ENCODE measurements at places on chromosomes 4 and X.

- no peak for DNase-seq
These were observed 115.2 kb upstream of the KIT start for GRCh38 chr4:54542540-54543041.

- DNase-seq: no peak
These were observed 658.5 kb downstream of the DACH2 start for GRCh38 chrX:86806786-86807185.

GRCh38 chrX:119655125-119655524 is 37.8 kb downstream of the SEPTIN6 start:
- DNase-seq: no peak

GRCh38 chrX:70508296-70508911 is 63.8 kb downstream of the DLG3 start:
- DNase-seq: peak; percentile 35

DNA sequence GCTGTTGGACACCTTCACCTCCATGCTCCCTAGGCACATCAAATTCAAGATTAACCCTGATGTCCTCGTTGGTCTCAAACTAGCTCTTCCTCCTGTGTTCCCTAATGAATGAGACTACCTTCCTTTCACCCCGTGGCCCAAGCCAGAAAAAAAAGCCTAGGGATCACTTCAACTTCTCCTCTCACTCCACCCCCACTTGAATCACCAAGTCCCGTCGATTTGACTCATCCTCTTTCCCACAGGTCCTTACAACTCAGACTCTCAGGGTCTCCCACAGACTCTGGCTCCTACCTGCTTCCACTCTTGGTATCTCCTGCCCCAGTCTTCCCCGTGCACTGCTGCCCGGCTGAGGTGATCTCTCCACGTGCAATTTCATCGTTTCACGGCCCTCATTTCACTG is 8.5 kb downstream of the SLC25A43 start:
- no peak for DNase-seq

GRCh38 chr4:48247142-48247877 is 22.3 kb downstream of the TEC start:
- DNase-seq: no peak

DNA sequence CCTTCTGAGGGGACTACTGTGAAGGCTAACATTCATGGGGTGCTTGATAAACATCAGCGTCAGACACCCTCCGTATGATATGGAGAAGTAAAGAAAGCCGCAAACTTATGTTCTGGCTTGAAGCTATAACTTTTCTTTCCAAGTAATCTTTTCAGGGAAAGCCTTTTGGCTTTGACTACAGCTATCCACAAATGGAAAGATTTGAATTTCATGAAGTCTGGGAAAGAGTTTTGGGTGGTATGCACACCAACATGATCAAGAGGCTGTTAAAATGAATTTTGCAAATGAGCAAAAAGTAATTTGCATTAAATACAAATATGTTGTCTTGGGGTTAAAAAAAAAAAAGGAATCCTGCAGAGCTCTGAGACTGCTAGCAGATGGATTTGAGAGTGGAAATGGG is 114.8 kb upstream of the LIMCH1 start:
- DNase-seq: no peak

GRCh38 chr4:71195924-71196323 is 142.9 kb upstream of the SLC4A4 start:
- no peak for DNase-seq

DNA sequence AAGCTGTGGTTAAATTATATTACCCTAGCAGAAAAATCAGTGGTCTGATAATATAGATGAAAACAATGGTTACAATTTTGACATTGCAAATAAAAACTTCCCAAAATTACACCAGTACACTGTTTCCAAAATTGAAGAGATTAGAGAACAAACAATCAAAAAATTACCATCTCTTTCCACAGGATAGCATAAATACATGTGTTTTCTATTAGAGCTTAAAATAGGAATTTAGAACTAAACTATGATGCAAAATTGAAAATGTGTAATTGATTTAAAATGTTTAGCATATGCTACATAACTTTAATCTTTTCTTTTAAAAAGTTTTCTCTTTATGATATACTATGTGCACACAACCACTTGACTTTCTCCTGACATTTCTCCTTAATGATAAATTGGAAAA is 6.7 kb downstream of the EDNRA start:
- DNase-seq: no peak

- DNase-seq: no peak
These were observed 78.2 kb upstream of the TMEM150C start for GRCh38 chr4:82639971-82640370.

GRCh38 chrX:47166126-47166525 is 21.1 kb downstream of the RBM10 start:
- DNase-seq: no peak

- no peak for DNase-seq
These were observed 1.8 kb downstream of the CPZ start for GRCh38 chr4:8594097-8595038.

DNA sequence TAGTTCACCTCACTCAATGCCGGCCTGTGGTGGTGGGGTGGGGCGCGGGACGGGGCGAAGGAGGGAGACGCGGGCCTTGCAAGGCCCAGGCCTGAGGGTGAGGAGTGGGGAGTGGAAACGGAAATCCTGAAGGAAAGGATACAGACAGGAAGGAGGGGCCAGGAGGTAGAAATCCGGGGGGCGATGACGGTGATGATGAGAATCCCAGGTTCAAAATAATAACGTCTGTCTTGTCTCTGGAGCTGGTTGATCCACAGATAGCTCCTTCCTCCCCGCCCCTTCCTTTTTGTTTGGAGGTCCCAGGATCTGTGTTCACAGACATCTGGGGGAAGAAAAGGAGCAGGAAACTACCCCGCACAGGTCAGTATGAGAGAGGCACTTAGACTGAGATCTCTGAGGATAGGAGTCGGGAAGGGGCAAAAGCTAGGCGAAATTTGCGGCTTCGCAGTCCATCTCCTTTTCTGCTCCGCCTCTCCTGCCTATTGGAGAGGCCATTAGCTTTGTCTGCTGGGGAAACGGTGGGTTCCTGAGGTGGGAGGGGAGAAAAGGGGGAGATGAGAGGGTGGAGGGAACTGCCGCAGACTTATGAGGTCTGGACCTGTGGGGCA is 746 bp downstream of the TCEAL7 start:
- no peak for DNase-seq

GRCh38 chrX:24148121-24148520 is 1.4 kb upstream of the ZFX start:
- DNase-seq: no peak

DNA sequence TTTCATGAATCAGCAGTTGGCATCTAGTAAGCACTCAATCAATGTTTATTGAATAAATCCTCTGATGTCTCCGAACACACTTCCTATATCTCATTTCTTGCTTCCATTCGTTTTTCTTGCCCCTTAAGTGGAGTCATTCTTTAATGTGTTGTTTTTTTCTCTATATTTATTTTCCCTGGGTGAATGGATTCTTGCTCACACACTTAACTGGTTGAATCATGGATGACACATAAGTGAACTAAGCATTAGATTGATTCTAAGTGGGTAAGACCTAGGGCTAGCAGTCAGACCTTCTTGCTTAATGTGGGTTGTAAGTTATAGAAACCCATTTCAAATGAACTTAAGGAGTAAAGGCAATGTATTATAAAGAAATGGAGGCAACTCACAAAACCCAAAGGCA is 111.1 kb downstream of the RTL3 start:
- DNase-seq: no peak

- DNase-seq: no peak
These were observed 11.3 kb downstream of the PSAPL1 start for GRCh38 chr4:7423391-7423790.

- DNase-seq: no peak
These were observed 106.2 kb upstream of the KLF8 start for GRCh38 chrX:56125946-56126345.

- DNase-seq: no peak
These were observed 628 bp downstream of the MXD4 start for GRCh38 chr4:2261110-2261852.

Data from NCI-H1436 treated with DMSO at 0.1 percent for 48 hours (cell line).